ENCODE measurements at places on chromosomes 3 and 15.

- DNase-seq = no peak
Observed at GRCh38 chr15:69951256-69951897, 146.3 kb downstream of the TLE3 start.

DNA sequence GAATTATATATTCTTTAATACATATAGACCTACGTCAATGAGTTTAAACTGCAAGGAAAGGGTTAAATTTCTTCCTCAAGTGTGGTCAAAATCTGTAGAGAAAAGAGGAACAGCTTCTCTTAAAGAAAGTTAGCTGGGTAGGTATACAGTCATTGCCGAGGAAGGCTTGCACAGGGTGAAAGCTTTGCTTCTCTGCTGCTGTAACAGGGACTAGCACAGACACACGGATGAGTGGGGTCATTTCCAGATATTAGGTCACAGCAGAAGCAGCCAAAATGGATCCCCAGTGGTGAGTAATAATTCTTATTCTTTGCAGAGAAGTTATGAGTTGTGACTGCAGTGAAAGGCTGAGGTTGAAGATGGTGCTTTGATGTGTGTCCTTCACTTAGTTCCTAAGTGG, at the start of gene CD86:
Gene CD86, plus strand, starts transcription at position 148 of the 400 bp plus-strand sequence. Its CDS starts 128 bp downstream, at position 276.
- DNase-seq = no peak

- DNase-seq = no peak
Observed at GRCh38 chr3:20078194-20078714, 38.0 kb downstream of the KAT2B start.

DNA sequence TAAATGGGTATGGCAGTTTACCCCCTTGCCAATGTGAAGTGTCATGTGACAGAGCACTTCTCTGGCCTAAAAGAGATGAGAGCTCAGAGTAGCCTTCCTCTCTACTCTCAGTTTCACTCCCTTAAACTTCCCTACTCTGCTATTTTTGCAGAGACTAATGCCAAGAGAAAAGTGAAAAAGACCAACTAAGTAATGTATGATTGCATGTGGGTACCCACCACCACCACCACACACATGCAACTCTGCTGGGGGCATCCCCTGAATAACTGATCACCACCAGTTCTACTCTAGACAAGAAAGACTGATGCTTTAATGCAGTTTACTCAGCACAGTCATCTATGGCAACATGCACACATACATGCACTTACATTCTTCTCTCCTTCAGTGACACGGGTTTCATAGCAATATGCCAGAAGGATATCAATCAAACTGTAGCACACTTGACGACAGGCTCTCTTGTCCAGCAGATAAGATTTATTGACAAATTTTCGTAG, 31.3 kb downstream of the SHQ1 start:
- DNase-seq = no peak

DNA sequence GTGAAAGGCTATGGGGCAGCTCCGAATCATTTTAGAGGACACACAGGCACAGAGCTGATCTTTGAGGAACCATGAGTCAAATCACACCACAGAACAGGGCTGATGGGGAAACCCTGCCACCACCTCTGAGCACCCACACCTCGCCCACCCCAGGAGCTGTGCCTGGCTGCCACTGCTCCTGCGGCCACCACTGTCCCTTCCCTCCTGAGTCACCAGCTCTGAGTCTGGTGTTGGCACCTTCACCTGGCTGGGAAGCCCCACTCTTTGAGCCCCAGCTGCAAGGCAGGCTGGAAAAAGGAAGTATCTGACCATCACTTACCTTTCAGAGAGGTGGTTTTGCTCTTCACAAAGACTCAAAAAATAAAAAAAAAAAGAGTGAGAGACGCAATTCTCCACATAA, 63.6 kb upstream of the MEF2A start:
- no peak for DNase-seq

DNA sequence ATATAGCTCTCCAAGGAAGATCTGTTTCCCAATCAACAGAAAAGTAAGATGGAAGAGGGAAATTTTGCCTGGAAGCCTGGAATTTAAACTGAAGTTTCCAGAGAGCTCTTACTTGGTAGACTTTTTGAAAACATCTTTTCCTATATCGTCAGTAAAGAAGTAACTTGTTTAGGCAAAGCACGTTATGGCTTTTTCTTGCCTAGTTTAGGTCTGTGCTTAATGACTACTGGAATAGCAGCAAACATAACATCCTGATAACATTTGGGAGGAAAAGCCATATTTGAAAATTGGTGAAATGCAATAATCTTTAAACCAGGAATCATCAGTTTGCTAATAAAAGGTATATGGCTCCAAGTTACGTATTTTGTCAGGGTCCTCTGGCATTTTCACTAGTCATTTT, 160.4 kb upstream of the CGNL1 start:
- no peak for DNase-seq

GRCh38 chr3:146709969-146710368, 104.8 kb upstream of the PLSCR5 start:
- DNase-seq = no peak

DNA sequence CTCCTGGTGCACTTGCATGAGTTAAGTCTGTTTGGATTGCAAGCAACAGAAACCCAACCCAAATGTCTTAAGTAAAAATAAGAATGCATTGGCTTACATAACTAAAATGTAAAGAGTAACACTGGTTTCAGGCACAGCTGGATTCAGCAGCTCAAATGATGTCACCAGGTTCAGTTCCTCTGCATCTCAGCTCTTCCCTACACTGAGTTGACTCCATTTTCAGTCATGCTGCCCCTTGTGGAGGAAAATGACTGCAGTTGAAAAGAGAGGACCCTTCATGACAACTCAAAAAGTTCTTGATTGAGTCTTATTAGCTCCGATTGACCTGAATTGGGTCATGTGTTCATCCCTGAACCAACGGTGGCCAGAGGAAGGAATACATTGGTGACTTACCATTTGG, 138.5 kb upstream of the ABI3BP start:
- no peak for DNase-seq
